ENCODE measurements at places on chromosomes 16 and 17.

DNA sequence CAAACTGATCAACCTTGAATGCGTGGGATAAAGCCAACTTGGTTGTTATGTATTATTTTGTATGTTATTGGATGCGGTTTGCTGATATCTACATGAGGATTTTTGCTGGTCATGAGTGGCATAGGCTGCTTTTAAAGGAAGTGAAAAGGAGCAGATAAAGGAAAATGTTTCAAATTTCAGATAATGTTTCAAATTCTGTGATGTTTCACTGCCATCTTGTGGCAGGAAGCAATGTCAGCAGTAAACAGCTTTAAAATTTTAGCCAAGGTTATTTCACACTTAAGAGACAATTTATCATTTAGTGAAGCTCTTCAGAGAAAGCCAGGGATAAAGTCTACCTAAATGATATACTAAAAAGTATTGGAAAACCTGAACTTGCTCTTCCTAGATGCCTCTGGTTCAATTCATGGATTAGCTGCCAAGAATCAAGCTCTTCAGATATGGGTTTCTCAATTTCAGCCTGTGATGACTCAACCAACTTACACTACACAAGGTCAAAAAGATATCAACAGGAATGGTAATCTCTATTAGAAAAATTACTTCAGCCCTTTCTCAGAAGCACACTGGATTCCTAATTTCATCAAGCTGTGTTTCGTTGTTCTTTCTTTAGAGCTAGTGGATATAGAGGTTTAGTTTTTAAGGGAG lies 136.0 kb upstream of the C17orf78 start:
- DNase-seq, result no peak

DNA sequence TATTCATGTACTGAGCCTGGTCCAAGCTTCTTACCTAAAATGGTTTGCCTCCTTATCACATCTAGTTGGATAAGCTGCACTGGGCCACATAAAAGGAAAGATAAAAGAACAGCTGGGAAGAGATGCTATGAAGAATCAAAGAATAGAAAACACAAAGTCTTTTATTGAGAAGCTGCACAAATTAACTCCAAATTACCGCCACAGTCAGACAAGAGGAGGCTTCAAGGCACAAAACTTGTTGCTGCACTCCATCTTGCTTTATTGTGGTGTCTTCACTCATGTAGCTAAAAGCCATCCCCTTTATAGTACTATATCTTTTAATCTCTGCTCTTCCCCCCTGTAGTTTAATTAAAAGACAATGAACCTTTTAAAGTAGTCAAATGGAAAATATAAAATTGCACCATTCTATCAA lies 330.6 kb upstream of the PMFBP1 start:
- DNase-seq, result no peak

DNA sequence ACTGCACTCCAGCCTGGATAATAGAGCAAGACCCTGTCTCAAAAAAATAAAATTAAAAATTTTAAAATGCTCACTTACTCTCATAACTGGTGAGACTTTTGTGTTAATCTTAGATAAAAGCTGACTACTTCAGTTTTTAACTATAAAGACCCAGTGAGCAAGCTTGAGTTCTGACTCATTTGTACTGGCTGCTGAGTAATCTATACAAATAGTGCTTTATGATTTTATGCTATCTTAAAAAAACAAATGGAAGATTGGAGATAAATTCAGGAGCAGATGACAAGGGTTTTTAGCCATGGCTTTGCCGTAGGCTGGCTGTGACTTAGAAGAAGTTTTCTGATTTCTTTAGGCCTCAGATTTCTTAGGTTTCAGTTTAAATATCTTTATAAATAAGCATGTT lies 30.5 kb downstream of the SNTB2 start:
- no peak for DNase-seq

GRCh38 chr16:66601471-66601870 lies 3.0 kb upstream of the CMTM3 start:
- no peak for DNase-seq

GRCh38 chr17:73644145-73645049 lies at the start of gene SDK2:
Gene SDK2 (minus strand): TSS chr17:73644445. CDS start chr17:73644088, 357 bp downstream.
- DNase-seq, result peak; percentile 50

GRCh38 chr17:11981862-11982261 lies 15.4 kb downstream of the ZNF18 start:
- no peak for DNase-seq

- no peak for DNase-seq
Measured at GRCh38 chr16:66740010-66740409, 11.4 kb downstream of the DYNC1LI2 start.

DNA sequence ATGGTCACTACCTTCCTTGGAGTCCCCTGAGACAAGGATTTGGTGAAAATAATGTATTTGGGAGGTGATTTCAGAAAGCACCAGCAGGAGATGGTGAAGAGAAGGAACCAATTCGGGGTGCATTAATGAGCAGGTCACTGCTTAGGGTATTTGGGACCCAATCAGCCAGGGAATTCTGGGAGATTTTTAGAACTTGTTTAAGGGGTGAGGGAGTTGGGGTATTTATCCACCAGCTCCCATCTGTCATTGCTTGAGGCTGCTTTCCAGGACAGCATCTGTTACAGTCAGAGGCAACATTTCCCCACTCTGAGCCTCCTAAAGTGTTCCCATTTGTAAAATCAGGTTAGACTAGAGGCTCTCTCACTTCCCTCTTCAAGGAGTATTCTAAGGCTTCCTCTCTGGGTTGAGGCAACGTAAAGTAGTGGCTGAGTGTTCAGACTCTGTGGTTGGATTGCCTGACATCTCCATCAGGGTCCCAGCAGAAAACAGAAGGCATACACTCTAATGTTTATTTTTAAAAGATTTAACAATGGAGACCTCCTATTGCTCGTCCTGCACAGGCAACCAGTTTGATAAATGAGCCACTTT lies 60.9 kb downstream of the CLEC19A start:
- DNase-seq, result no peak

GRCh38 chr17:72953621-72954020 lies 138.9 kb downstream of the SLC39A11 start:
- DNase-seq, result no peak

DNA sequence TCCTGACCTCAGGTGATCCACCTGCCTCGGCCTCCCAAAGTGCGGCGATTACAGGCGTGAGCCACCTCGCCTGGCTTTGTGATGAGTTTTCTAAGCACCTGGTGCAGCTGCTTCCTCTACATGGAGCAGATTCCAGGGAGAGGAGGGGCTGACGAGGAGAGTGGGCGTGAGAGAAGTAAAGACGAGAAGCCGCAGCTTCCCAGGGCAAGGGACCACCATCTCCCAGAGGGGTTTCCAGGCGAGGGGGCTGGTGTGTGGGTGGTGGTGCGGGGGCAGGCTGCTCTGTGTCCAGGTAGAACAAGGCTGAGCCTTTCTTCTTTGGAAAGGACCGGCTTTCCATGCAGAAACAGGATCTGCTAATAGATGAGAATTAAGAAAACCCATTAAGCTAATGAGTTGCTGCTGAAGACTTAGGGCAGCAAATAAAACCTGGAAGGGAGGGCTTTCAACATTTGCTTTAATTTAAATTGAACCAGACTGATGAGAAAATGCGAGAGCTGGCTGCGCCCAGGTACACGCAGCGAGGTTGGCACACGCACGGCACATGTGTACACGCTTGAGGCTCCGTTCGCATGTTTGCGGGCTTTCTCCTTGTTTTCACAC lies 236.7 kb downstream of the RBFOX3 start:
- DNase-seq, result no peak

DNA sequence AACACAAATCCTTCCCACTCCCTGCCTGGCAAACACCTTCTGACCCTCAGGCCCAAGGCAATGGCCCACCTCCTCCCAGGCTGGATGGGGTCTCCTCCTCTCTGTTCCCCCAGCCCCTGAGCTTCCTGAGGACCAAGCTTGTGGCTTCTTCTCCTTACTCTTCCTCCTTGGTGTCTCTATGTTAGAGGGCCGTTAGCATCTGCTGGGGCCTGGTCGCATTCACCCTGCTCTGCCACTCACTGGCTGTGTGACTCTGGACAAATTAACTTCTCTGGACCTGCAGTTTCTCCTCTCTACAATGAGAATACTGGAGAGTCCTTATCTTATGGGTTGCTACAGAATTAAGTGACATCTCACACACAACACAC lies 725 bp upstream of the MT2A start:
- no peak for DNase-seq

DNA sequence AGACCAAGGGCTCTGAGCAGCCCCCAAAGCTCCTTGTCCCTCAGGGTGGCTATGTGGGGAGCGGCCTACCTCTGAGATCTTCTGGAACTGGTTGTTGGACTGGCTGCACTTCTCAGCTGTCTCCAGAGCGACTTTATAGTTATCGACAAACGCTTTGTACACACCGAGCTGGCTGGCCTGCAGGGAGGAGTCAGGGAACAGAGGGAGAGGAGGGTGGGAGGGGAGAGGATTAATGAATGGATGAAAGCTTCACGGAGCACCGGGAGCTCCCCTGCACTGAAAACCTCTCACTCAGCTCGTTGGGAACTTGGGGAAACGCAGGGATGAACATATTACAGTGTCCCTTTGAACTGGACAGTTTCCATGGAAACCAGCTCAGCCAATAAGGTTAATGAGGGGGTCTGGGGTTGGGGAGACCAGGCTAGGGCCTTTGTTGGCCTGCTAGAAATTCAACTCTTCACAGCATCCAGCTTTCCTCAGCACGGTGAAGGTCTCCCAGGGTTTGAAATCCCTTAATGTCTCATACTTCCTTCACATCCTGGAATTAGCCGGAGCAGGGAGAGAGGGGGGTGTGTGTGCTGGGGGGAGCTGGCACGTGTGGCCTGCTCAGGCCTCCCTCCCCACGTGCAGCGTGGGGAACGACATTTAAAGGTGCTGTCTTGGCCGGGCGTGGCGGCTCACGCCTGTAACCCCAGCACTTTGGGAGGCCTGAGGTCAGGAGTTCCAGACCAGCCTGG lies 86.7 kb downstream of the TIMM22 start:
- no peak for DNase-seq

DNA sequence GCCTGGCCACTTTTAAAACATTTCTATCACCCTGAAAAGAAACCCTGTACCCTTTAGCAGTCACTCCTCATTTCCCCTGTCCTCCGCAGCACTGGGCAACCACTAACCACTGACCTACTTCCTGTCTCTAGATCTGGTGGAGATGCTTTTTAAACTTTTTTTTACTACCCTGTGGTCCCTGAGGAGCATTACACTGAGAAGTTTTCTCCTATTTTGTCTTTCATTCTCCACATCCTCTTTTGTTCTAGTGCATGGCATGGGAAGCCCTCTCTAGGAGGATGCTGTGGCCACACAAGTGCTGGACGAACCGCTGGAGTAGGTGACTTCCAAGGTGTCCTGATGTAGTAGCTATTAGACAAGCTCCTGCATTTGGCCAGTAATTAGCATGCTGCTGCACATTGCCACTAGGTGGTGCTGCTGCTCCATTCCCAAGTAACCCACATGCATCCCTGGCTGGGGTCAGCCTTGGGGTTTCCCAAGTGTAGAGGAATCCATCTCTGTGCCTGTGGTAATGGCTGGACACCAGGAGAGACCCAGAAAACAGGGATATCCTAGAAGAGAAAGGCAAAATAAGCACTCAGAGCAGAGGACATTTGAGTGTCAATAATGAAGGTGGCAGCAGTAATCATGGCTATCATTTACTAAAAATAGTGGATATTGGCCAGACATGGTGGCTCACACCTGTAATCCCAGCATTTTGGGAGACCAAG lies 143.8 kb upstream of the CRHR1 start:
- peak; percentile 80 for DNase-seq

DNA sequence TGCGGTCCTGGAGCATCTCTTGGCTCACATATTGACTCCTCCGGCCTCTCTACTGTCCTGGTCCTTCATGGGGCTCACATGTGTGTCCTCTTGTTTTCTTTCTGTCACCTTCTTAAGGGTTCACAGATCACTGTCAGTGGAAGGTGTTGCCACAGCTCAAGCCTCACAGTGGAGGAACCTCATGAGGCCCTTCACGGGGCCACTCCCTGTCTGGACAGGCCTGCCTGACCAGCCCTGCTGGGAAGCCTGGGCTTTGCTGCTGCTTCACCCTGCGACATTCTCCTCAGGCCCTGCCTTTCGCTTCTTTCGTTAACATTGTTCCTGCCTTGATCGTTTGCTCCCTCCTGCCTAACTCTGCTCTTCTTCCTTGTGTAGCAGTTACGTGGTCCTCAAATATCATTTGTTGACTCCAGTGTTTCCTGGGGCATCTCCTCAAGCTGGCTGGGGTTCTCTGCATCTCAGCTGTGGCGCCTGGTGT lies 55.9 kb downstream of the WDR45B start:
- DNase-seq, result no peak

DNA sequence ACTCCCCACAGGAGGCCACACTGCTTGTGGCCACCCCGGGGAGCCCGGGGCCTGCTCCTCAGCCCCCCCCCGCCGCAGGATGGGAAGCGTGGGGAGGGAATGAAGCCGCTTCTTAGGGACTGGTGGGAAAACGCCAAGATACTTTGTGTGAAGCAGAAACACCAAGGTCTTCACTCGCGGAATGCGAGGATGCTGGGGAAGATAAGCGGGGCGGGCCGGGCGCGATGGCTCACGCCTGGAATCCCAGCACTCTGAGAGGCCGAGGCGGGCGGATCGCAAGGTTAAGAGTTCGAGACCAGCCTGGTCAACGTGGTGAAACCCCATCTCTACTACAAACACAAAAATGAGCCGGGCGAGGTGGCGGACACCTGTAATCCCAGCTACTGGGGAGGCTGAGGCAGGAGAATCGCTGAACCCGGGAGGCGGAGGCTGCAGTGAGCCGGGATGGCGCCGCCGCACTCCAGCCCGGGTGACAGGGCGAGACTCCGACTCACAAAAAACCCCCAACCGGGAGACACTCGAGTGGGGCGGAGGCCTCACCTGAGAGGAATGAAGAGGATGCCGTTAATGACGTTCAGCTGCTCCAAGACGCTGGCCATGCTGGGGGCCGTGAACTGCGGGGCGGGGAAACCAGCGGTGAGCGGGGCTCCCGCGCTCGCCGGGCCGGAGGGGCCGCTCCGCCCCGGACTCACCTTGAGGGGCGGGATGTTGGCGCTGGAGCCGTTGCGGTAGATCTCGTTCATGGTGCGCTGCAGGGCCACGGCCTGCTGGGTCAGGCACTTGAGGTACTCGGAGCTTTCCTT lies 20.3 kb downstream of the CLUH start:
- DNase-seq, result peak; percentile 26

DNA sequence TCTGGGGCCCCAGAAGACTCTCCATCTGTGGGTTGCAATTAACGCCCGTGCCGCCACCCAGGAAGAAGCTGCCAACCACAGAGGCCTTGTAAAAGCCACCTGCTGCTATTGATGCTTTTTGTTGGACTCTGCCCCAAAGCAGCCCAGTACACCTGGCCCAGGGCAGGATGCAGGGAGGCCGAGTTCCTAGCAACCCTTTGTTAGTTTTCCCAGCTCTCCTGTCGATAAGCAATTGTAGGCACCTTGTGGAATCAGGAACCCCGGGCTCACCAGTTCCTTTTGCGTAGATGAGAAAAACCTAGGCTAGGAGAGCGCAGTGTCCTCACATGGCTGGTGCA lies 103.3 kb downstream of the ABCC6 start:
- no peak for DNase-seq

- DNase-seq, result no peak
Measured at GRCh38 chr16:54366943-54367342, 80.4 kb upstream of the IRX3 start.

Measured in activated T-cell treated with anti-CD3 and anti-CD28 coated beads, Interleukin-2, amount 50 U/mL, for 24 hours (primary cell).